ENCODE measurements at places on chromosomes 5 and 9. TPM values are rescaled to one million over a fixed set of nuclear protein-coding genes. Genes with fewer than 3 reads are reported as not detected.

- no peak for DNase-seq
Measured at GRCh38 chr5:91978221-91978882, 595.2 kb upstream of the ARRDC3 start.

DNA sequence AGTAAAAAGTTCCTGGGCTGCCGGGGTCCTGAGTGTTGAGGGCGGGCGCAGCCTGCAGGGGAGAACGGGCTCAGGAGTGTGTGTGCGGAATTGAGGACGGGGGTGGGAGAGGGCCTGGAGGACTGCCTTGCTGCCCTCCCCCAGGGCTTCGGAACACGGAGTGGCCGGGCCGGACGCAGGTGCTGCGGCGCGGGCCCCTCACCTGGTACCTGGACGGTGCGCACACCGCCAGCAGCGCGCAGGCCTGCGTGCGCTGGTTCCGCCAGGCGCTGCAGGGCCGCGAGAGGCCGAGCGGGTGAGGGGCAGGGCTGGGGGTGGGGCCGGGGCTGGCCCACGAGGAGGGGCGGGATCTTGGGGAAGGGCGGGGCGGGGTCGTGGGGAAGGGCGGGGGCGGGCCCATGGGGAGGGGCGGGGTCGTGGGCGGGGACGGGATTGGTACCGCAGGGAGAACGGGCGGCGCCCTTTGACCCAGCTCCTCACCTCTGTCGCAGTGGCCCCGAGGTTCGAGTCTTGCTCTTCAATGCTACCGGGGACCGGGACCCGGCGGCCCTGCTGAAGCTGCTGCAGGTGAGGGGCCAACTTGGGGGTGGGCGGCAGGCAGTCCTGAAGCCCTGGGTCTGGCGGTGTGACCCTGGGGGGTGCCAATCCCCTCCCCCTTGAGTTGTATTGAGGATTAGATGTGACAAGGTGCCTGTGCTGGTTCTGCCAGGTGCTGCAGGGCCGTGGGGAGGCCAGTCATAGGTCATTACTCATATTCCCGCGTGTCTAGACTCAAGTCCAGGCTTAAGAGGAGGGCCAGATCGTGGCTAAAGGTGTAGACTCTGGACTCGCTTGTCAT is 7.1 kb downstream of the FPGS start:
- DNase-seq, result no peak

GRCh38 chr9:83424831-83425230 is 113.4 kb downstream of the FRMD3 start:
- DNase-seq, result no peak

GRCh38 chr9:80369641-80370040 is 797.9 kb downstream of the TLE4 start:
- DNase-seq, result no peak

DNA sequence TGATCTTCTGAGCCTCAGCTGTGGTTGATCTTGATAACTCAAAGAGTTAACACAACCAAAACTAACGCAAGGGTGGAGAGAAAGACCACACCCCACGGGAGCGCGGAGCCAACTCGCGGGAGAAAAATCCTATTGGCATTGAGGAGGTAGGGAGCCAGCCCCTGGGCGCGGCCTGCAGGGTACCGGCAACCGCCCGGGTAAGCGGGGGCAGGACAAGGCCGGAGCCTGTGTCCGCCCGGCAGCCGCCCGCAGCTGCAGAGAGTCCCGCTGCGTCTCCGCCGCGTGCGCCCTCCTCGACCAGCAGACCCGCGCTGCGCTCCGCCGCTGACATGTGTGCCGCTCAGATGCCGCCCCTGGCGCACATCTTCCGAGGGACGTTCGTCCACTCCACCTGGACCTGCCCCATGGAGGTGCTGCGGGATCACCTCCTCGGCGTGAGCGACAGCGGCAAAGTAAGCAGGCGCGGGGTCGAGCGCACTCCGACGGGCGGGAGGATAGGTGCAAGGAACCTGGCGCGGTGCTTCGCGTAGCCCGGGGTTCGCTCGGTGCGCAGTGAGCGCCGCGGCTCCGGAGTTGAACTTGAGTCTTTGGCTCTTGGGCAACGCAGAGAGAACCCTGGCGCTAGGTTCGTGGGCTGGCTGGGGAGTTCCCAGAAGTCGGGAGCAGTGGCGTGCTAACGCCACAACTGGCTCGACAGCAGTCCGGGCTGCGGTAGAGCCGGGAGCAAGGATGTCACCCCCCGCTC is at the start of gene GDA:
Gene GDA, plus strand, starts transcription at position 210 of the 745 bp plus-strand sequence. Its CDS starts 120 bp downstream, at position 330.
- DNase-seq, result no peak

DNA sequence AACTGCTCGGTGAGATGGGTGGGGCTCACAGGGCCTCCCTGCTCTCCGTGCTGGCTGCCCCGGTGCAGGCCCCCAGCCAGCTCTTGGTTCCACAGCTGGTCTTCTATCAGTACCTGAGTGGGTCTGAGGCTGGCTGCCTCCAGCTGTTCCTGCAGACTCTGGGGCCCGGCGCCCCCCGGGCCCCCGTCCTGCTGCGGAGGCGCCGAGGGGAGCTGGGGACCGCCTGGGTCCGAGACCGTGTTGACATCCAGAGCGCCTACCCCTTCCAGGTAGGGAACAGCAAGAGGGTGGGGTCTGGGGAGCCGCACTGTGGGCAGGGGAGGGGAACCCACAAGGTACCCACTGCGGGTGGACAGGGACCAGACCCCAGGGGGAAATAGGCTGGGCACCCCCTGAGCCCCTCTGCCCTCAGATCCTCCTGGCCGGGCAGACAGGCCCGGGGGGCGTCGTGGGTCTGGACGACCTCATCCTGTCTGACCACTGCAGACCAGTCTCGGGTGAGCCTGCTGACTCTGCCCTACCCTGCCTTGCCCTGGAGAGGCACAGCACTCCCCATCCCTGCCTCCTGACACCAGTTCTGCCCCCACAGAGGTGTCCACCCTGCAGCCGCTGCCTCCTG is 2.8 kb downstream of the MAMDC4 start:
- DNase-seq, result no peak

TMEM215 gene
- not detected for total RNA-seq

SCAI gene
- total RNA-seq, result 11.7 TPM

Measured in activated T-helper 1 cell treated with anti-CD3 and anti-CD28 coated beads, Interleukin-12 subunit alpha, Interleukin-12 subunit beta, Interleukin-2, Interleukin-4 antibody, amounts not matched to agents 30 ng/mL and 10 ng/mL and 1 ng/mL, durations not matched to agents 14 hours and 24 hours and 36 hours (primary cell).